WTC11 (cell line): ENCODE measurements at places on chromosomes 7 and 10.

GRCh38 chr7:112421666-112422486 is 28.4 kb upstream of the IFRD1 start:
- DNase-seq: no peak

DNA sequence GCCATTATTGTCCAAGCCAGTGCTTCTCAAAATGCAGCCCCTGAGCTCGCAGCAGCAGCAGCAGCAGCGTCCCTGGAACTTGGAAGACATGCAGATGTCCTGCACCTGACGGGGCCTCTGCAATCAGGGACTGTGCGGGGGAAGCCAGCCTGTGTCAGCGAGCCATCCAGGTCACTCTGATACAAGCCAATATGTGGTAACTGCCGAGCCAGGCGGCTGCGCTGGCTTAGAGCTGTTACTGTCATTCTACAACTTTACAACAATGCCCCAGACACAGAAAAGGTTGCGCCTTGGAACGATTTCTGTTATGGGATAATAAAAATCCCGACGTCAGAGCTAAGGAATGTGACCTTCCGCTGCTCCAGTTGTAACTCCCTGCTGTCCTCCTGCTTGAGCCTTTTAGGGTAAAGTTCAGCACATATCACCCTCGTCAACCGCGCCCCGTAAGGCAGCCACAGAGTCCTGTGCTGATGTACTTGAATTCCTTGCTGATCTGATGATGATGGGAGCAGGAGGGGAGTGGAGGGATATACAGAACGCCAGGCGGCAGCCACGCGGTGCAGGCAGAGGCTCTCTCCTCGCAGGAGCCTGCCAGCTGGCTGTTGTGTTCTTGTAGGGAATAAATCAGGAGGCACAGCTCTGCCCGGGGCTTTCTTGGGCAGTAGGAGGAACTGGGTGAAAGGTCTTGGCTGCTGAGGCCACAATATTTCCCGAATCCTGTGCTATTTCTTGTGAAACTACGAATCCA is 20.0 kb upstream of the CRYGN start:
- DNase-seq: no peak

DNA sequence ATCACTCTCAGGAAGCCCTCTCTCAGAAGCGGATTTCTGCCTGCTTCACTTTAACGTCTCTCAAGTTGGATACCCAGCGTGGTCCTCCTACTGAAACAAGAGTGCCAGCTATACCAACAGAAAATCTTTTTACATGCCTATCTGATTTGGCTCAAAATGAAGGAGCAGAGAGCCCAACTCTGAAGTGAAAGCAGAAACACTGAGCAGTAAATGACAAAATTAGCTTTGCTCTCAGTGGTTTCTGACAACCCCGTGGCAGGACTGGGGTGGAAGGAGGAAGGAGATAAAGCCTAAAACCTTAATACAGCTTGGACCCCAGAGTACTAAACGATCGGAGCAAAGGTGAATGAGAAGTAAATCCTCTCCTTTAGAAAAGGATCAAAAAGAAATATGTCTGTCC is 25.1 kb upstream of the GPR37 start:
- DNase-seq: no peak

GRCh38 chr10:63430091-63430998 is 35.4 kb downstream of the JMJD1C start:
- DNase-seq: no peak

GRCh38 chr10:77274046-77274795 is 363.4 kb downstream of the KCNMA1 start:
- DNase-seq: no peak

DNA sequence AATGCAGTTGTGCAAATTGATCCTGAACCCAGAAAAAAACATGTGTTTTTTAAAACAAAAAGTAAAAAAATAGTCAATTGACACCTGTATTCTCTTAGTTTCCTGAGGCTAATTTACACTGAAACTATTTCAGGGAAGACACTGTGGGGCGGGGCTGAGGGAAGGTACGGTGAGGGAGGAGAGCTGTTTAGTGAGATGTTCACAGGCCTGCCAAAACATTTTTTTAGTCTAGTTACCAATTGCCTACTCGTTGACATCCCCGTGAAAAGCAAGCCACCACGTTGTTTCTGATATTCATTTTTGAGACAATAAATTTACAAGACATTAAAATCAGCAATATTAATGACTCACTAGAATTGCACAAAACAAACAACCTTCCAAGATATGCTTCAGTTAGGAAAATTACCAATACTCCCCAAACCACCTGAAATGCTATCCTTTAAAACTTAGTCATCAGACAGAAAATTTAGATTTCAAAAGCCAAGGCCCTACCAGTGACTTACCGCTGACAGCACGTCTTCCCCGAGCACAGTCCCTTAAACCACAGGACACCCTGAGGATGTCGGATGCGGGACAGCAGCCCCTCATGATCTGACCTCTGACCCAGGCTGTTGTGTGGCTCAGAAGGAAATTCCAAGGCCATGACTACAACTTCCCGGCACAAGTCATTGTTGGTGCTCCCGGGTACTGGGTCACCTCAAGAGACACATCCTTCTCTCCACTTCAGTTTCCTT is 279.2 kb downstream of the PRPF18 start:
- DNase-seq: no peak

DNA sequence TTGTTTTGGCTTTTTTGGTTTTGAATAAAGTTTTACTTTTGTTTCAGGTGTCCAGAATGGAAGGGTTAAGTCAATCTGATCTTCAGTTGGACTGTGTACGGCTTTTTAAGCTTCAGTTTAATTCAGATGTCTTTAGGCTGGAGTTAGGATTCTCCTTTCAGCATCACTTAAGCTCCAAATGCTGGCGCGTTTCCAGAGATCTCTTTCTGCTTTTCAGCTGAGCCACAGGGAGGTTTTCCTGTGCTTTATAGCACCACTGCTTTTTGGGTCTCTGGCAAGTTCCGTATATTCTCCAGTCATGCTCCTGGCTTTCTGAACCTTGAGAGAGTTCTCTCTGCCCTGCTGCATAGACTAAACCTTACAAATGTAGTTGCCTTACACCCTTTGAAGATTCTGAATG is 60.0 kb downstream of the VTI1A start:
- DNase-seq: no peak

DNA sequence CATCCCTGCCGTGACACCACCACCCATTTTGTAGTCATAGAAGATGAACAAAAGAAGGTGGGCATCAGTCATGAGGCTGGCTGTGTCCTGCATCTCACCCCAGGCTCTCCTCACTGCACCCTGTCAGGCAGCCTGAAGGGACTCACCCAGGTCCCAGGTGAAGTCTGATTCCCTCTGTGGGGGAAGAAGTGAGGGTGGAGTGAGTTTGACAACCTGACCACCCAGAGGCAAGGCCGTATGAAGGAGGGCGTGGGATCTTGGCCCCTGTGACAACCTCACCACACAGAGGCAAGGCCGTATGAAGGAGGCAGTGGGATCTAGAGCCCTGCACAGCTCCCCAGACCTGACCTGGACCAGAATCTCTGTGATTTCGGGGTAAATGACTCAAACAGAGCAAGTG is 152.5 kb downstream of the DIP2C start:
- DNase-seq: no peak

GRCh38 chr7:8113184-8113583 is 144.6 kb downstream of the GLCCI1 start:
- no peak for DNase-seq

DNA sequence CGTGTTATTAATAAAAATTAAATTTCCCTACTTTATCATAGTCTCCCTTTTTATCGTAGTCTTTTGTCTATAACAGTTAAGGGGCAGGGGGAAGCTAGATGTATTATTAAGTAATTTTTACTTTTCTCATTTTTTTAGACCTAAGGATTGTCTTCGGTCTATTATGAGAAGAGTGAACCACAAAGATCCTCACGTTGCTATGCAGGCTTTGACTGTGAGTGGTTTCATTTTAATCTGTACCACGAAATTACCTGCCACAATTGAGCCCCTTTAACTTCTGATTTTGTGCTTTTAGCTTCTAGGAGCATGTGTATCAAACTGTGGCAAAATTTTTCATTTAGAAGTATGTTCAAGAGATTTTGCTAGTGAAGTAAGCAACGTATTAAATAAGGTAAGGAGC is 40.6 kb downstream of the STAM start:
- DNase-seq: no peak

DNA sequence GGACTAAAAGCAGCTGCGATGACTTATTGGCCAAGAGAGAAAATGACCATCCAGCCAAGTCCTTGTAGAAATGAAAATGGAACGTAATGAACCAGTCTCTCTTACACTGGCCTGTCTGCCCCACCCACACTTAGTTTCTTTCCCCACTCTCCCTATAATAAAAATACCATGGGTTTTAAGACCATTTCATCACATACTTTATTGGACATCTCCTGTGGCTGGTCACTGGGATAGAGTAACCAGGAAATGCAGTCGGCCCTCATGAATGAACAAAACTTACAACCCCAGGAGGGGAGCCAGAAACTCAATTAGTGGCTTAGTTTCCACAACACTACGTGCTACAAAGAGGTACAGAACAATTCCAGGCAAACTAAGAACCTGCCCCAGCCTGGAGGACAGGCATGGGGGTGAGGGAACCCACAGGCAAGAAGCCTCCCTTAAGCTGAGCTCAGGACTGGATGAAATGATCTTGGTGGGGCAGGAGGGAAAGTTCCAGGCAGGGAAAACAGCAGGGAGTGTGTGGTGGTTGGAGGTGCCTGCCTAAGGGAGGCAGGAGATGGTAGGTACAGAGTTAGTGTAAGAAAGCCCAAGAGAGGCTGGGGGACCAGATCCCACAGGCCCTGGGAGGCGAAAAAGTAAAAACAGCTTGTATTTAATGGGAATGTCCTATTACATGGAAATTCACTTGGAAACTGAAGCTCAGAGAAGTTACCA is 29.6 kb downstream of the MKI67 start:
- DNase-seq: no peak
